Vagina (tissue), 2 donors: ENCODE measurements at places on chromosomes 1 and 21.

DNA sequence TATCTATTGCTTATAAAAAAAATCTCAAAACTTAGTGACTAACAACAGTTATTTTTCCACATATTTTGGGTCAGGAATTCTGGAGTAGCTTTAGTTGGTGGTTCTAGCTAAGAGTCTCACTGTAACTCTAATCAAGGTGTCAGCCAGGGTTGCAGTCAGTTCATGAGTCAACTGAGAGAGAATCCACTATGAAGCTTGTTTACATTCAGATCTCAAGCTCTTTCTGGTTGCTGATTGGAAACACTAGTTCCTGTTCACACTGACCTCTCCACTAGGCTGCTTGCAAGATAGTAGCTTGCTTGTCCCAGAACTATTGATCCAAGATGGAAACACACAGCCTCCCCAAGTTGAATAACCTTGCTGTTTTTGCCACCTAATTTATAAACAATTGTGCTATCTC is 1192.1 kb upstream of the B3GALT2 start:
- H3K4me3 ChIP-seq = no peak overlapping the region
- H3K27ac ChIP-seq = no peak overlapping the region
- H3K4me1 ChIP-seq = no peaks in the 10 kb centered on the region
- no peaks in the 10 kb centered on the region for H3K27me3 ChIP-seq

DNA sequence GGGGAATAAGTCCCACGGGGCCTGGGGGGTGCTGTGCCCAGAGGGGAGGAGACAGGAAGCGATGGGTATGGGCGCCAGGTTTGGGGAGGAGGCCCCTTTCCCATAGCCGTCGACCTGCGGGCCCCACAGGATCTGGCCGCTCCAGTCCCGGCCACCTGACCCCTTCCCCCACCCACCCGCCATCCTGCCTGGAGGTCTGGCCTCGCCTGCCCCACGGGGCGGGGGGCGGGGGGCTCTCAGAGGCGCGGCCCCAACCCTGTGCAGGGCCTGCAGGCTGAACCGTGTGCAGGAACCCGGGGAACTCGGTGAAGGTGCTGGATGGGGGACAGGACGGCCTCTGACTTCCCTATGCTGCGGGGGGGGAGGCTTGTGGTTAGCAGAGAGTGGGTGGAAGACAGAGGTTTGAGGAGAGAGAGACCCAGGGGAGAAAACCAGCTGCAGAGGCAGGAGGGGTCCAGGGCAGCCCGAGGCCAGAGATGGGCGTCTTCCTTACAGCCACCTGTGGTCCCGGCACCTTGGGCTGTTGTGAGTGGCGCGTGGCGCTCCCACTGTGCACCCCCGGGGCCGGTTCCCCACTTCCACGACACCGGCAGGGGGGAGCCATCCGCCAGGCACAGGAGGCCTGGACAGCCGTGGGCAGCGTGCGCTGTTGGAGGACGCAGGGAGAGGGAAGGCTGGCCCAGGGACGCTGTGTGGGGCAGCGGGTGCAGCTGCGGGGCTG is 2.5 kb upstream of the TNFRSF18 start:
- H3K4me3 ChIP-seq = peak overlapping the region; percentile 32
- H3K27ac ChIP-seq = peak overlapping the region; percentile 75
- no peaks in the 10 kb centered on the region for H3K27me3 ChIP-seq
- DNase-seq = no peak

DNA sequence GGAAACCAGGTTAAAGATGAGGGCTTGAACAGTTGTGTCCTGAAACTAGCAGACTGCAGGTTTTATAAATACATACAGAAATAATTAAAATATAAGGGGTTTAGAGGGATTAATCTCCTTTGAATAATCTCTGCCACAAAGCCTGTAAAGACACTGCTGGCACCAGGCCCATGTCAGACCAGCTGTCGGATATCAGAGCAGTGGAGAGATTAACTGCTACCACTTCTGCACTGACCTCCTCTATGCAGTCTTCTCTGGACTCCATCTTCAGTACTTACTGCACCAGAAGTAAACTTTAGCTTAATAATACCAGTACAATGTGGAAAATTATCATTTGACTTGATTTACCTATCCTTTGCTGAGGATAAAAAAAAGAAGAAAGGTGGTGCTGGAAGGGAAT is 128.6 kb downstream of the LHX4 start:
- H3K27me3 ChIP-seq = no peaks in the 10 kb centered on the region
- no peak for DNase-seq
- H3K4me1 ChIP-seq = peaks cover 12% of the 10 kb centered on the region
- no peaks in the 10 kb centered on the region for H3K36me3 ChIP-seq

- H3K27me3 ChIP-seq = no peaks in the 10 kb centered on the region
- no peak overlapping the region for H3K4me3 ChIP-seq
- H3K4me1 ChIP-seq = no peaks in the 10 kb centered on the region
- H3K27ac ChIP-seq = no peak overlapping the region
- H3K36me3 ChIP-seq = no peaks in the 10 kb centered on the region
Observed at GRCh38 chr1:218674280-218674773, 329.2 kb downstream of the TGFB2 start.

DNA sequence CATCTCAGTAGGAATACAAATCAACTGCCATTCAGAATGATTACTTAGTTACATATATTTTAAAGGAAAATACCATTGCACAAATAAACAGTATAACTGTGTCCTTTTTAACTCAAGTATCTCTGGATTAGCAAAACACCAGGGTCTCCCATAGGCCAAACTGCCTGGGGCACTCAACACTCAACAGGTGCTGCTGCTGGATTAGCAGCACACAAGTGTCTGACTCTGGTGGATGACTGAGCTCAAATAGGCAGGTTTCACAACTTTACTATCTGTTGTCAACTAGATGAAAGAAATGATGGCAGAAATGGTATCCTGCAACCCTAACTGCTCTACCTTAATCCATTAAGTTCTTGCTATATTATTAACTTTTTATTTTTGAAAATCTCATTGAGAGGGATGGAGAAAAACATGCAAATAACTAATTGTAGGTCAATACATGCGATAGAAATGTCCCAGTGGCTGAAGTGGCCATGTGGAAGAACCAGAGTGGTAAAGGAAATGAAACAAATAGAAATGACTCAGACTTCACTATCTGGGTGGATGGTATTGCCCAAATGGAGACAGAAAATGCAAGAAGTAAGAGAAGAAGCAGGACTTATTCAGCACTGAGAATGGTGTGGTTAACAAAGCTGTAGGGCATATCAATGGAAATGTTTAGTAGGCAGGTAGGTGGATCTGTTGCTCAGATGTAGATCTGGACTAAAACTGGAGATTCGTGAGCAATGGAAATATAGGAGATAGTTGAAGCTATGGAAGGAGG is 90.8 kb upstream of the CCDC190 start:
- no peak overlapping the region for H3K27ac ChIP-seq
- H3K27me3 ChIP-seq = no peaks in the 10 kb centered on the region
- H3K4me3 ChIP-seq = no peak overlapping the region
- H3K4me1 ChIP-seq = no peaks in the 10 kb centered on the region
- no peak for DNase-seq

DNA sequence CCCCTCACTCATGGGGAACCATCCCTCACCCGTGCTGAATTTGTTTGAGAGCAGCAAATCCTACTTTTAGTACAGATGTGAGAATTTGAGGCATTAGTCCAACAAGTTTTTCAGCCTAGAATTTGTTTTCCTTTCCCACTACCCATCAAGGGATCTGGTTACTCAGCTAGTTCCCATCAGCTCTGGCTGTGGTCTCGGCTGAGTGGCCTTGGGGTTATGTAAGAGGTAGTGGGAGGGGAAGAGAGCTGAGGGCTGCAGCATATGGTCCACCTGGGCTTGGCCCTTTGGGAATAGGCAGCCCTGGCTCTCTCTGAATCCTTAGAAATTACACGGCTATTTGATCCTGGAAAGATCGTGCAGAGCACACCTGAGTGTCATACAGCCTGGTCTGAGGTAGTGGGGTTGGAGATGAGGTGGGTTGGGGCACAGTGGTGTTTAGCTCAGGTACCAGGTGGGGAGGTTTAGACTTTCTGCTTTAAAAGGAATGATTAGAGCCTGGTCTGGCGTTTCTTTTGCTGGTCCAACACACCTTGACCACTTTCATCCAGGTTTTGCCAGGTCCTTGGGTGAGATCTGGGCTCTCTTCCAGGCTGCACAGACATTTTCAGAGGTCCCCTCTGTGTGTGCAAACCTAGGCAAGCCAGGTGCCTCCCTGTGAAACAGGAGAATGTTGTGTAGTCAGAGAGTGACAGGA is 4.2 kb downstream of the GSTM4 start:
- no peaks in the 10 kb centered on the region for H3K27me3 ChIP-seq
- no peak for DNase-seq
- H3K4me1 ChIP-seq = peaks cover 14% of the 10 kb centered on the region
- H3K36me3 ChIP-seq = no peaks in the 10 kb centered on the region
- no peak overlapping the region for H3K4me3 ChIP-seq
- H3K27ac ChIP-seq = no peak overlapping the region

GRCh38 chr1:200891774-200892157 is 2.9 kb upstream of the INAVA start:
- no peaks in the 10 kb centered on the region for H3K36me3 ChIP-seq
- no peaks in the 10 kb centered on the region for H3K27me3 ChIP-seq
- no peak for DNase-seq
- peaks cover 31% of the 10 kb centered on the region for H3K4me1 ChIP-seq
- H3K4me3 ChIP-seq = no peak overlapping the region
- H3K27ac ChIP-seq = no peak overlapping the region
